ENCODE measurements at places on chromosomes 12 and 14.

- DNase-seq = no peak
These were observed 136.7 kb downstream of the CHST11 start for GRCh38 chr12:104593482-104593881.

GRCh38 chr12:66837311-66837627 is 158.4 kb upstream of the GRIP1 start:
- DNase-seq = no peak

DNA sequence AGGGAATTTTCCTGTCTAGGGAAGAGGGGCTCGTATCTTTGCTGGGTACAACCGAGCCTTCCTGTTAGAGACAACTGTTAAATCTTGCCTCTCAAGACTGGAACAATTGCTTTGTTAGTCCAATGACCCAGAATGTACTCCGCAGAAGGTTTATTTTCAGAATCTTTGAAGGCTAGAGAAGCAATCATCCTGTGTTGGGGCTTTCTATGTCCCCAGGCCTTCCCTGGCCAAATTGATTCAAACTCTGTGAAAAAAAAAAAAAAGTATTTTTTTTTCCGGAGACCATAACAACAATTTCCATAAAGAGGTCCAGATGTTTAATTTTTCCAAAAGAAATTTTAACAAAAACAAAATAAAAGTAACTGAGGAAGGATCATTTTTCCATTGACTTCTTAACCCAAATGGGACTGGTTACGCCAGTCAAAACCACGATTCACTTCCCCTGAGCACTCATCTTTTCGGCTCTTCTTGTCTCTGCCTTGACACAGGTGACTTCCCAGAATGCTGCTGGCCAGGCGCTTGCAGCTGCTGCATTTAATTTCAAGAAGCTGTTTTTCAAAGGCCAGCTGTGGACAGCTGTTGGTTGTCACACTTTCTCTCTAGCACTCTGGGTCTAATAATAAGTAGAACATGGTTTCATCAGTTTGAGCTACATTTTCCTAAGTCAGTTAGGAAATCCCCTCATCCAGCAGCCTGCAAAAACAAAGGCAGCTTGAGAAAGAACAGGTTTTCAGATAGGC is 81.6 kb upstream of the MANSC4 start:
- DNase-seq = peak; percentile 54

GRCh38 chr14:93040443-93040842 is 75.3 kb downstream of the ITPK1 start:
- no peak for DNase-seq

GRCh38 chr14:85701116-85701515 is 171.2 kb downstream of the FLRT2 start:
- no peak for DNase-seq

DNA sequence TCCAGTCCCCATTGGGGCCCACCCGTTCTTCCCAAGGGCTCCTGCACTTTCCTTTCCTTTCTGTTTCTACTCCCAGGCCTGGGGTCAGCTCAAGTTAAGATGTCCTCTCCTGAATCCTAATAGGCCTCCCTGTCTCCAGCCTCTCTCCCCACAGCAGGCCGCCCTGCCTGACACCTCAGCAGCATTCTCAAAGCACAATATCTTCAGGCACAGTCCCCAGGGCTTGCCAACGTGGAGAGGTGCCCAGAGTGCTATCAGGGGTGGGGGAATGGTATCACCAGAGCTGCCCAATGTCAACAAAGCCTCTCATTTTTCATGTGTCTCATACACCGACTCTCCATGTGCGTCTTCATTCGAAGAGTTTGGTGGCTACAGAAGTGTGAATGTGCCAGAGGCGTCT is 123.0 kb downstream of the FOXN3 start:
- no peak for DNase-seq

GRCh38 chr12:115569345-115570068 is 708.0 kb downstream of the MED13L start:
- DNase-seq = no peak

- peak; percentile 84 for DNase-seq
These were observed 14.2 kb upstream of the TXNRD1 start for GRCh38 chr12:104201238-104202001.

GRCh38 chr12:99332936-99333591 is 314.5 kb upstream of the GARIN6 start:
- DNase-seq = no peak

- DNase-seq = peak; percentile 71
These were observed 20.9 kb upstream of the GPRC5A start for GRCh38 chr12:12870465-12870864.

GRCh38 chr12:31008961-31009840 is 64.5 kb upstream of the DDX11 start:
- DNase-seq = no peak

GRCh38 chr12:27095346-27095745 is 13.0 kb upstream of the C12orf71 start:
- DNase-seq = no peak

DNA sequence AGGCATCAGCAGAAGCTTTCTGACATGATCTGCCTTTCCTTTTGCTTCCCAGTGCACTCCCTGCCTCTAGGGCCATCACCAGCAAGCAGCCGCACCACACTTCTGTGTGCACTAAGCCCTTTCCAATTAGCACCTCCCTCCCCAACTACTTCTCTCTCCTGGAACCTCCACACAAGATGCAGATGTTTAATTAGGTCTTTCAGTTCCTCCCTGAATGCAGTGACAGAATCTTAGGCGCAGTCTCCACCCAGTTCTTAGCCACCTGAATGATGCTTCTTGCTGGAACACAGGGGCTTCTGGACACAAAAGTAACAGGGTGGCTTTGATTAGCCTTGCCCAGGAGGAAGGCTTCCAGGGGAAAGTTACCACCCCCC is 32.9 kb downstream of the NIN start:
- DNase-seq = no peak

GRCh38 chr12:13472690-13473089 is 276.2 kb downstream of the EMP1 start:
- no peak for DNase-seq

DNA sequence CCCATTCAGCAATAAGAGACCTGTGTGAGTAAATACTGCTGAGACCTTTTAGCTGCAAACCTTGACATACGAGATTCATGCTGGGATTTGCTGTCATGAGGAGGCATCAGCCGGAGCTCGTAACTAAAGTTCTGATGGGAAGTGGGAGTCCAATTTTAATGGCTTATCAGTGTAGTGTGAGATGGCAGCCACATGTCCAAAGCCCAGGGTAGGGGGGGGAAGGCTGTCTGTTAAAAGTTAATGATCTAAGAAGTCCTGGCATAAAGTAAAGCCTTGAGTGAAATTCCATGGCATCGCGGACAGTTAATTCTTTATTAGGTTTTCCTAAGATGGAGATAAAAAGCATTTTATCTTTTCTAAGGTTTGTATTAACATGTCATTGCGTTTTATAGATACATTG is 240.0 kb downstream of the AACS start:
- no peak for DNase-seq

DNA sequence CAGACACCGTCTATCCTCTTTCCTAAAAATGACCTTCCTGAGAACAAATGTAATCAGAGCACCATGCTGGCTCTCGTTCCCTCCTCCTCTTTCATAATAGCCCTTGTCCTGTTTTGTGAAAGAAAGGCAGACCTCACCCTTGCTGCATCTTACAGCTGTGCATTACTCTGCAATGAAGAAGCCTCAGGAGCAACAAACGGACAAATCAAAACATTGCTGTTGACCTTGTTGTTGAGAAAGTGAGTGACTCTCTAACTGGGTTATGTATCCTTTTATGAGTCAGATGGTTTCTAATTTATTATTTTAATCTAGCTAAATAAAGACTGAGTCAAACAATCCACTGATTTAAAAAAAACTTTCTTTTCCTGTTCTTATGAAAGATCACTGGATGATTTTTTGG is 180.9 kb downstream of the RPS29 start:
- peak; percentile 57 for DNase-seq

DNA sequence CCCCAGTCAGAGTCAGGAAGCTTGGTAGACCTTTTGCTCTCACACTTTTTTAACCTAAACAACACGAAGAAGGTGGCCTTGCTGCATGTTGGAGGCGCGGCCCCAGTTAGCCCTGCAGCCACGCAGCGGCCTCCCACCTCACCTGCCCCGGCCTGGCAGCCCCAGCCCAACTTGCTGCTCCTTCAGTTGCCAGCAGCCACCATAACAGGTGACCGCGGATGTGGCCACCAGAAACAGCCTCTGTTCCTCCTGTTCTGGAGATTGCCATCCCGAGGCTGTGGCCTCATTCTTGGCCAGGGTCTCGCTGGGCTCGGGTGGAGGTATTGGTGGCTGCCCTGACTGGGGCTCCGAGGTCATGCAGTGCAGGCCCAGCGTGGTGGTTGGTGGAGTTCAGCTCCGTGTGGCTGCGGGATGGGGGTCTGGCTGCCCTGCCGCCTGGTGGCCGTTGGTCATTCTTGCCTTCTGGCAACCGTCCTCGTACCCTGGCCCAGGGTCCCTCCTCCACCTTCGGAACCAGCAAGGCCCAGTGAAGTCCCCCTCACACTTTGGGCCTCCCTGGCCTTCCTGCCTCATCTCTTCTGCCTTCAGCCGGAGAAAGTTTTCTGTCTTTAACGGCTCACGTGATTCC is 20.7 kb upstream of the TEX22 start:
- no peak for DNase-seq

DNA sequence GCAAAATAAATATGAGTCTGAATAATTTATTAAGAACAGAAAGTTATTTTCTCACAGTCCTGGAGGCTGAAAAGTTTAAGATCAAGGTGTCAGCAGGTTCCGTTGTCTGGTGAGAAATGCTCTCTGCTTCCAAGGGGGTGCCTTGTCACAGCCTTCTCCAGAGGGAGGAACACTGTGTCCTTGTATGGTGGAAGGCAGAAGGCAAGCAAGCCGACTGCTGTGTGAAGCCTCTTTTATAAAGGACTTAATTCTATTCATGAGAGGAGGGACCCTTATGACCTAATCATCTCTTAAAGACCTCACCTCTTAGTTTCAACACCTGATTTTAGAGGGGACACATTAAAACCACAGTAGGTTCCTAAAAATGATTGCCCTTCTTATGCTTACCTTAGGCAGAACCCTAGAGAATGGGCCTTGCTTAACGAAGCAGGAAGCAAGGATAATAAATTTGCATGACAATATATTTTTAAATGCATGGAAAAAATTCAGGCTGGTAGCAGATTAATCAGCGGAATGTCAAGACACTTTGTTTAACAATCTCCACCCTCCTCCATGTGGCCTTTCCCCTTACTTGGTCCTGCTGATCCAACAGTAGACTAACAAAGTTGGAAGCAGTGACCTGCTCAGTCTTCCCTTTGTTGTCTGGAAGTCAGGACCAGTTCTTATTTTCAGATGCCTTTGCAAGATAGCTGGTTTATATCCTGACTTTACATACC is 154.9 kb downstream of the DYRK2 start:
- no peak for DNase-seq

GRCh38 chr14:68881396-68881795 is 88.5 kb upstream of the ZFP36L1 start:
- no peak for DNase-seq

GRCh38 chr12:92513231-92513730 is 189.5 kb upstream of the PLEKHG7 start:
- DNase-seq = no peak

GRCh38 chr12:40104461-40105264 is 1.2 kb downstream of the SLC2A13 start:
- DNase-seq = no peak

GRCh38 chr12:93742110-93742934 is 65.1 kb downstream of the CRADD start:
- peak; percentile 85 for DNase-seq

DNA sequence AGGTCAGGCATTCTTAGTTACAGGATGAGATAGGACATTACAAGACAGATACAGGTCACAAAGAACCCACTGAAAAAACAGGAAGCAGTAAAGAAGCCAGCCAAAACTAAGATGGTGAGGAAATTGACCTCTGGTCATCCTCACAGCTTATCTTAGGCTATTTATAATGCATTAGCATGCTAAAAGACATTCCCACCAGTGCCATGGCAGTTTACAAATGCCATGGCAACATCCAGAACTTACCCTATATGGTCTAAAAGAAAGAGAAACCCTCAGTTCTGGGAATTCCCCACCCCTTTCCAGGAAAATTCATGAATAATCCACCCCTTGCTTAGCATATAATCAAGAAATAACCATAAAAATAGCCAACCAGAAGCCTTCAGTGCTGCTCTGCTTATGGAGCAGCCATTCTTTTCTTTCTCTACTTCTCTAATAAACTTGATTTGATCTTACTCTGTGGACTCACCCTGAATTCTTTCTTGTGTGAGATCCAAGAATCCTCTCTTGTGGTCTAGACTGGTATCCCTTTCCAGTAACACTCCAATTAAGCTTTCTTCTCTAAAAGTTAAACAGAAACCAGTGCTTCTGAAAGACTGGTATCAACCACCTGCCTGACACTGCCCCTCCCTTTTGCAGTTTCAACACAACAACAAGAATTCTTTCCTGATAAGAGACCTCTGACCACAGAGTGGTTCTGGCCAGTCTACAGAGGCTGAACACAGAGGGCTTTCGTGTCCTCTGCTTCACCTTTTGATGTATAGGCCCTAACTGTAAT is 86.9 kb downstream of the BCAT1 start:
- DNase-seq = no peak

DNA sequence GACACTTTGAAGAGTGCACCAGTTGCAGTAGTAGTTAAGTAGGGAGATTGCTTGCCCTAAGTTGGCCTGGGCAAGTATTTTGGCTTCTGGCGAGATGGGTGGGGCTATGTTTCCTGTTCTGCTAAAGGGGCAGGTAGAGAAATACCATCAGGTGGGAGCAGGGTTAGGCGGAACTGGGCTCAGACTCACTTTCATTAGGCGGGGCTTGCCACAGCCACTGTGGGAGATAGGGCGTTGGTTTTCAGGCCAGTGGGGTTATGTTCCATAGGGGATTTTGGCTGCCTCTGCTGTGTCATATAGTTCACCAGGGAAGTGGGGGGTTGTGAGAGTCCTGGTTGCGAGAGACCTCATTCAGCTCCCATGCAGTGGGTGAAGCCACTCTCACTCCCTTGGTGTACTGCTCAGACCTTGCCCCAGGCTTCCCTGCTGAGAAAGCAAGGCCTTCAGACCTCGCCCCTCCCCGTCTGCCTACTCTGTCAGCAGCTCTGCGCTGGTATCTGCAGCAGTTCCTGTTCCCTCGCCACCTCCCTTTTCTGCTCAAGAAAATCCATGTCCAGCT is 43.3 kb downstream of the AEBP2 start:
- DNase-seq = no peak

DNA sequence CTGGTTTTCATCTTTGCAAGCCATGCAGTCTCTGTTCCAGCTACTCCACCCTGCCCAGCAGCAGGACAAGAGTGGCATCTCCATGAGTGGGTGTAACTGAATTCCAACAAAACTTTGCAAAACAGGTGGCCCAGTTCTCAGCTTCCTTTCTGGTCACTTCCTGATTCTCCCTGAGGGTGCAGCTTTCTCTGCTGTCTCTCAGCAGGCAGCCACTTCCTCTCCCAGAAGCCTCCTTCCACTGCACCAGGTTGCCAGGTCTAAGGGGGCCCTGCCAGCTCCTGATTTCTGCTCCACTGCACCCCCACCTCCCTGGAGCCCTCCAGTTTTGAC is 341.0 kb upstream of the FKBP4 start:
- no peak for DNase-seq

GRCh38 chr14:23376482-23377197 is at the start of gene CMTM5:
TSS of gene CMTM5 (plus strand) at chr14:23377046. CDS start at chr14:23377252, 206 bp downstream.
- no peak for DNase-seq

DNA sequence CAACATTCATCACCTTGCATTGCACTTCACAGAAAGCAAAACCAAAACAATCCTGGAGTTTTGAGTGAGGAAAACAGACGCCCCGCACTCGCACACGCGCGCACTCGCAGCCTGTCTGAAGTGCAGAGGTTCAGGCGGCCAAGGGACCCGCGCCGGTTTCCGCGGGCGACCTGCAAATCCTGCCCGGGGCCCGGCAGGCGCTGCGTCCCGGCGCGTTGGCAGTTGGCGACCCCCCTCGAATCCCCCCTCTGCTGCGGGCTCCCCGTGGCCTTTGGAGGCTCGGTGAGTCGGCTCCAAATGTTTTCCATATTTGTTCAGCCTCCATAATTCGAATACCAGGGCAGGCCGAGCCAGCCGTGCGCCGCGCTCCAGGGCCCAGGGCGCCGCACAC is at the start of gene SSPN:
Gene SSPN (plus strand): TSS at position 324 of the 391 bp plus-strand sequence. CDS start 100 bp downstream, outside the sequence.
- DNase-seq = peak; percentile 73
